ENCODE measurements at places on chromosomes 16 and 17. TPM values are rescaled to one million over a fixed set of nuclear protein-coding genes. Genes with fewer than 3 reads are reported as not detected.
A peak's percentile ranks its signal among the peaks of the same experiment; 100 is the strongest.

GRCh38 chr16:9670033-9670432 lies 512.2 kb downstream of the GRIN2A start:
- DNase-seq = no peak
- H3K4me3 ChIP-seq = no peak overlapping the region
- H3K4me1 ChIP-seq = no peaks in the 10 kb centered on the region
- H3K27ac ChIP-seq = no peak overlapping the region

GRCh38 chr17:28900986-28901726 lies 1.7 kb downstream of the DHRS13 start:
- H3K4me3 ChIP-seq = no peak overlapping the region
- peaks cover 43% of the 10 kb centered on the region for H3K4me1 ChIP-seq
- DNase-seq = no peak
- H3K27ac ChIP-seq = peak overlapping the region; percentile 76

The LGALS9B gene
- not detected for total RNA-seq

The BAHCC1 gene
- total RNA-seq = not detected

The ITGB4 gene
- 1.2 TPM for total RNA-seq

The TEKT1 gene
- total RNA-seq = not detected
